ENCODE measurements at places on chromosomes 3 and 15. TPM values are rescaled to one million over a fixed set of nuclear protein-coding genes. Genes with fewer than 3 reads are reported as not detected.

The SEMA3B gene
- 32.6 TPM for total RNA-seq

The ZDHHC19 gene
- total RNA-seq: not detected

The STAC gene
- 0.47 TPM for total RNA-seq

The NMB gene
- total RNA-seq: 14.7 TPM

The MYO5C gene
- 8.2 TPM for total RNA-seq

The CD47 gene
- total RNA-seq: 75.0 TPM

The CCDC39 gene
- total RNA-seq: not detected

The BFSP2 gene
- total RNA-seq: not detected

The TFRC gene
- 63.7 TPM for total RNA-seq

The PLSCR2 gene
- not detected for total RNA-seq

The HRG gene
- total RNA-seq: 0.16 TPM

The MAGEL2 gene
- 0.12 TPM for total RNA-seq

The ECE2 gene
- total RNA-seq: 1.1 TPM

The UNC13C gene
- total RNA-seq: 0.09 TPM

The PRTG gene
- total RNA-seq: 1.3 TPM

The TIGIT gene
- not detected for total RNA-seq

The FOXL2NB gene
- total RNA-seq: not detected

The ANKRD34C gene
- total RNA-seq: not detected

The PLXNB1 gene
- total RNA-seq: 43.3 TPM

The FAM107A gene
- total RNA-seq: 50.0 TPM

The RNF111 gene
- 16.7 TPM for total RNA-seq

The CISH gene
- 41.9 TPM for total RNA-seq

The PAQR5 gene
- 0.62 TPM for total RNA-seq

The AHSG gene
- total RNA-seq: 0.13 TPM

The ELL3 gene
- total RNA-seq: 0.47 TPM

The TMEM207 gene
- not detected for total RNA-seq

The SEMA3G gene
- total RNA-seq: 19.9 TPM

The C2CD4A gene
- total RNA-seq: not detected

The IL16 gene
- total RNA-seq: 10.1 TPM

The GTF2E1 gene
- 13.6 TPM for total RNA-seq

The ADAMTS17 gene
- total RNA-seq: 3.2 TPM

The CCR1 gene
- total RNA-seq: 9.2 TPM

The TMOD2 gene
- 16.7 TPM for total RNA-seq

The HTR3E gene
- not detected for total RNA-seq

The DLG1 gene
- total RNA-seq: 59.0 TPM

The ANO10 gene
- 18.1 TPM for total RNA-seq

The PP2D1 gene
- not detected for total RNA-seq

The ATR gene
- 9.7 TPM for total RNA-seq

The CCDC191 gene
- total RNA-seq: 1.3 TPM

The CCR5 gene
- total RNA-seq: 2.2 TPM

The IL17RE gene
- 2.2 TPM for total RNA-seq

The SLC22A14 gene
- total RNA-seq: 0.09 TPM

The P2RY14 gene
- total RNA-seq: 1.5 TPM

The CHRNB4 gene
- not detected for total RNA-seq

The AMIGO3 gene
- total RNA-seq: 0.09 TPM

The GPR149 gene
- total RNA-seq: not detected

The ACP3 gene
- 3.0 TPM for total RNA-seq

The TM4SF1 gene
- total RNA-seq: 125 TPM
